ENCODE measurements at places on chromosomes 7 and 10.

DNA sequence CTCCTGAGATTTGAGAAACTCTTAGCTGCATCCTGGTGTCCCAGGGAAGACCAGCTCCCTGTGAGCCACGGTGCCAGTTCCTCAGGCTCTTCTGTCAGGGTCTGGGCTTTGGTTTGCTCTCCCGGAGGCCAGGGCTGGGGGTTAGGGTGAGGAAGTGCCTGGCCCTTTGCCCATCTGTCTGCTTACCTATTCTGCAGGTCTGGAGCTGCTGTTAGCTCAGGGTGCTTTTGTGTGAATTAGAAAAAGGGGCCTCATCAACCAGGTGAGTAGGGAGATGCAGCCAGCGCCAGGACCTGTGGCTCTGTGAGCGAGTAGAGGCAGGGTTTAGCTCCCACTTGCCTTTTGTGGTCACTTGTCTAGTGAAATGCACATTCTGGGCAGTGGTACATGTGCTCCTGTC lies 109.4 kb downstream of the DOCK1 start:
- DNase-seq: no peak

- no peak for DNase-seq
These were observed 239.6 kb downstream of the SKAP2 start for GRCh38 chr7:26624839-26625238.

- DNase-seq: no peak
These were observed 67.0 kb downstream of the CDK6 start for GRCh38 chr7:92769394-92769699.

DNA sequence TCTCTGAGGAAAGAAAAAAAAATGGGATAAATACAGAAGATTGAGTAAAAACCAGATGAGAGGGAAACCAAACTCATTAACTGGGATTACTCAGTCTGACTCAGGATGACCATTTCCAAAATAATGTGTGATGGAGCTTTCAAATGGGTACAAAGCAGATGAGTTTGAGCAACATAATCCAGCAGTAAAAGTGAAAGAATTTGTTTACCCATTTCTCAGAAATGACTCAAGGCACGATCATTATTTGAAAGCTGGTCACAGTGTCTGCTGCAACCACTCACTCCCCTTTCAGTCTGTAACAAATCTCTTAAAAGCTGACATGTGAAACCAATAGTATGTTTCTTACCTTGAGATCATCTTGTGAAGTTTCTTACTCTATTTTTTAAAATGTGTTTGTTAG lies 104.7 kb upstream of the KLF14 start:
- no peak for DNase-seq

- no peak for DNase-seq
These were observed 139.9 kb downstream of the COL28A1 start for GRCh38 chr7:7395785-7396184.

GRCh38 chr7:44971902-44972441 lies 6.8 kb downstream of the MYO1G start:
- DNase-seq: no peak

DNA sequence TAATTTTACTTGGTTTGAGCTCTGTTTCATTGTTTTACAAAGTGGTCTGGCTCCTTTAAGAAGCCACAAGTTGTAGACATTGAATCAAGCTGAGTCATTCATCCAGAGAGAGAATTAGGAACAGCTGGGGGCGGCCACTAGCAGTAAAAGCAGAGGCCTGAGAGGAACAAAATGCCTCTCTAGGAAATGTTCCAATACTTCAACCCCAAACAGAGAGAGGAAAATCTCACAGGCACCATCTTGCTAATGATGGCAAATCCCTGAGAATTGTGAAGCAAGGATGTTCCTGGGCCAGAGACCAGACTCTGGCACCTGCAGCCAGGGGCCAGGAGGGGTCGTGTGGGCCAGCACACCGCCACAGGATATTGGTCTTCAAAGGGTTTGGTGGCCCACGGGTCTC lies 26.5 kb upstream of the TRIL start:
- DNase-seq: peak; percentile 74

DNA sequence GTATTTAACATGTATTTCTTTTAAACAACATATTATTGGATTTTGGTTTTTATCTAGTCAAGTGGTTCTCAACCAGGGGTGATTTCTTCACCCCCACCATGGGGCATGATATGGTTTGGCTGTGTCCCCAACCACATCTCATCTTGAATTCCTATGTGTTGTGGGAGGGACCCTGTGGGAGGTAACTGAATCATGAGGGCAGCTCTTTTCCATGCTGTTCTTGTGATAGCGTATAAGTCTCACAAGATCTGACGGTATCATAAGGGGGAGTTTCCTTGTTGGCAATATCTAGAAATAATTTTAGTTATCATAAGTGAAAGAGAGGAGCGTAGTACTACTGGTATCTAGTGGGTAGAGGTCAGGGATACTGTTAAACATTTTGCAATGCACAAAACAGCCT lies 37.6 kb downstream of the TMEM168 start:
- no peak for DNase-seq

- no peak for DNase-seq
These were observed 133.2 kb downstream of the DNAJB6 start for GRCh38 chr7:157470017-157470322.

DNA sequence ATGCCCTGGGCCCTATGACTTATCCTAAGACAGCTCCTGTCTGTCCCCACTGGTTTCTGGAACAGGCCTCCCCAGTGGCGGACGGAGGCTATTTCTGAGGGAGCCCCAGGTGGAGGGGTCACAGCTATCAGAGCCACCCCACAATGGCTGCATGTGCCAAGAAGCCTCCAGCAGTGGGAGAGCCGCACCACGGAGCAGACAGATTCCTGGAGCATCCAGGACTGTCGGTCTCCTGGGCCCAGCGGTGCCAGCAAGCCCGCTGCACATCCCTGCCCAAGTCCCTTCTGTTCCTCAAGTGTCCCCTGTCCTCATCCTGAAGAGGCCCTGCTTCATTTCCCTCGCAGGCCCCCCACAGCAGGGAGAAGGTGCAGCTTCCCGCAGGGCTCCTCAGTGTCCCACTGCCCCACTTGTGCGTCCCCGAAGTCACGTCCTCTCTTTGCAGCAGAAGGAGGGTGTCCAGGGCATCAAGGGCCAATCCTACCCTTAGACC lies 193.0 kb upstream of the SHH start:
- DNase-seq: no peak

DNA sequence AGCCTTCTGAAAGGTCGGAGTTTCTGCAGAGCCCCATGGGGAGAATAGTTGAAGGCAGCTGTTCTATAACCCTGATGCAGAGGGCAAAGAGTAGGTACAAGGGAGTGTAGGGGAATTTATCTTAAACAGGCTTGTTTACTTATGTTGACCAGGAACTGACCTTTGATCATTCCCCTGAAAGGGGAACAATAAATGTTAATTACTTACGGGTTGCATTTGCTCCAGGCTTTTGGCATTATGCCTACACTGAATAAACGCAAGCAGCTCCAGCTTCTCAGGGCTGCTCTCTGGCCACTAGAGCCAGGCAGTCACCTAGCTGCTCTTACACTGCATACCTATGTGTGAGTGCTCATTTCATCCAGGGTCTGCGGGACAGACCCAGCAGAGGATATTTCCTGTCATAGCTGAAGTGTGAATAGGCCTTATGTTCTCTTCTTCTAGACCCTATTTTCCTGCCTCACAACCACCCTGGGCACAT lies 26.9 kb upstream of the ABCA13 start:
- DNase-seq: no peak
